ENCODE measurements at places on chromosomes 7 and 10.

DNA sequence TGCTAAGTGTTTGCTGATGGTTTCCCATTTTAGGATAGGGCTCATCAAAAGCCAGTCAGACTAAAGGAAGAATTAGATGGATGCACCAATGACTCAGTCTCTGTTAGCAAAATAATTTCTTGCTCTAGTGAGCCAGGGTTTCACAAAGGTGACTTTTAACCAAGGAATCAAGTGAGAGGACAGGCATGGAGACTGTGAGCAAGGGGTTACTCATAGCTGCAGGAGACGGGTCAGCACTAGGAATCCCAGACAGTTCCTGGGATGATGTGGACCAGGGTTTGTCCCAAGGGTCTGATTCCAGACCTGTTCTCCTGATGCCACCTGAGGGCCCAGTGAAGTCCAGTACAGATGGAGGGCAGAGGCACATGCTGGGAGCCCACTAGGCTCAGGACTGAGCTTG is 138.1 kb downstream of the NOC3L start:
- no peak for DNase-seq

- no peak for DNase-seq
Measured at GRCh38 chr7:93399642-93400041, 167.5 kb downstream of the VPS50 start.

- no peak for DNase-seq
Measured at GRCh38 chr7:114916261-114916892, 5.5 kb upstream of the MDFIC start.

DNA sequence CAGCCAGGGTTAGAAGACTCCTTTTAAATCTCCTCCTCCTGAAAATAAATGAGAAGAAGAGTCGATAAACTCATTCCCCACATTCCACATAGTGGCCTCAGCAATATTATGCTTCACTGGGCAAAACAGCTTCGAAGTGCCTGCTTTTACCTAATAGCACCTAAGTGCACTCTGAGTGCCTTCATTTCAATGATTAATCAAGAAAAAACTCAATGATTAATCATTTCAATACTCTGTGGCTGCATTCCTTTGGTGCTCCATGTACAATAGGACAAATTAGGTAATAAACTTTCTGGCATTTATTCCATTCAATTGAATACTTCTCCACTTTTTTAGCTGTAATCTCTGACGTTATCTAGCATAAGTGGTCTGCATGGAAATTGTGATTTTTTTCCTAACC is 174.6 kb downstream of the CCDC71L start:
- DNase-seq, result no peak

DNA sequence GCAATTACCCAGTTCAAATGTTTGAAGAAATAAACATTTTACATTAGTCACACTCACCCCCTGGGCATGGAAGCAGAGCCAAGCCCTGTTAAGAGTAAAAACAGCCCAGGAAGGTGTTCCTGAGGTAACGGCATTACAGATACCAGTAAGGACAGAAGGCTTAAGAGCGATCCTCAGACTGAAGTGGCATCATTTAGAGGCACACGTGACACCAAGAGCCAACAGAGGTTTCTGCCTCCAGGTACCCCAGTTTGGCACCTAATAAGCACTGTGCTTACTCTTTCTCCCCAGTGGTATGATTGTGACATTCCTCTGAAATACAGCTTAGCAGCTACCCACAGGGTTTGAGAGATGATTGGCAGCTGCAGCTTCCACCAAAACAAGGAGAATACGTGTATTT is 17.2 kb downstream of the MMS19 start:
- DNase-seq, result no peak

DNA sequence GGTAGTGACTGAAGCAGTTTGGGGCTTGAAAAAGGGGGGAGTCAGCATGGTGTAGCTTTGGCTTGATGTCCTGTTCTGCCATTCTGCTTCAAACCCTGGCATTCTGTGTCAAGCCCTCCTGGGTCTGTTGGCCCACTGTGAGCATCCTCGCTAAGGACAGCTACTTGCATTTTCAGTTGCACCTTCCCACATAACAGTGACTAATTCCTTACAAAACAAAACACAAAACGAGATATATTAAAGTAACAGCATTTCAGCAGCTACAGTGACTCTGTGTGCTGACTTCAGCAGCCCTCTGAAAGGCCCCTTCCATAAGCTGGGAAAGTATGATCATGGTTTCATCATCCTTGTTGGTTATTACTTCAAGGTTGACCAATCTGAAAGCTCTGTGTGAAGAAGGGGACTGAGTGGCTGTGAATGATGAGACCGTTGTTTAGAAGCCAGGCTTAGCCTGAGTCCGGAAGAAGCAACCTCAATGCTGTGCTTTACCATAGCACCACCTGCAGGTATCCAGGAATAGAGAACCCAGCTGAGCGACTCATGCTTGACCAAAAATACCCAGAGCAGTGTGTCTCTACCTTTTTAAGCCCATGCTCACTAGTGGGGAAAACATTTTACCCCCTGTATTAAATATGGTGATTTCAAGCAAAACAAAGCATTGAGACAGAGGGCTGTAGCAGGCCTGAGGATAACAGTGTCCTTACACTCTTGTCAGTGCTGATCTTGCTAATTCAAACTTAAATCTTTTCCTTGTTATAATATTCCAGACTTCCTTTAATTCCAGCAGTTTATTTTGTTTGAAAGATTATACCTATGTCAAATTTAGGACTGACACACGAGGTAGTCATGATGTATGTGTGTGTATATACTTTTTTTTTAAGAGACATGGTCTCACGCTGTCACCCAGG is 42.6 kb upstream of the CC2D2B start:
- peak; percentile 20 for DNase-seq

- no peak for DNase-seq
Measured at GRCh38 chr7:39633563-39634477, 10.4 kb downstream of the RALA start.

GRCh38 chr7:117119192-117119924 is 166.1 kb downstream of the ST7 start:
- peak; percentile 73 for DNase-seq

DNA sequence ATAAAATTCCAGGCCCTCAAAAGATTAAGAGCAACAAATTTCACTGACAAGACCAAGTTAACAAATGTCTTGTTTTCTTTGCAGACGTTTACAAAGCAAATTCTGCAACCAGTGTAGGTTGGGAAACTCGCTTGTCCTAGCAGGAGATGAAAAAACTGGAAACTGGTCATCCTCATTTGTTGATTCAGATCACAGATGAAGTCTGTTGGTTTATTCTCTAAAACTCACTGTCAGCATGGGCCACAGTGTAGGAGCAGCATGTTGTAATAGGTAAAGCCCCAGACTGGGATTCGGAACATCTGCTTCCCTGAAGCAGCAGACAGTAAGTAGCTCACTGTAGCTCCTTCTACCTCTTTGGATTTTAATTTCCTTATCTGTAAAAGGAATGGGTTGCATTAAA is 31.5 kb downstream of the PANK1 start:
- no peak for DNase-seq

DNA sequence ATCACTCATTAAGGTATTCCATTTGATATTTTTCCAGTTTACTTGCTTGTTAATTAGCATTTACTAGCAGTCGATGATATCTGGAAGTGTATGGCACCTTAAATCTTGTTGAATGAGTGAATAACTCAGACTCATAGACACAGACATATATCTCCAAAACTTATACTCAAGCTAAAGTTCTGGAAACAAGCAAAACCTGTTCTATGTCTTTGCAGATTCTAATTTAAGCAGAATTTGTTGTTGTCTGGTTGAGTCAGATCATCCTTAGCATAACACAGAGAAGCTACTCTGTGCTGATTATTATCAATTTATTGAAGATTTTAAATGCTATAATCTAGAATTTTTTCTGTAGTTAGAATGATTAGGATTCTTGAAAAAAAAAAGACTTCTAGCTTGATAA is 296.2 kb downstream of the MDFIC start:
- DNase-seq, result no peak

DNA sequence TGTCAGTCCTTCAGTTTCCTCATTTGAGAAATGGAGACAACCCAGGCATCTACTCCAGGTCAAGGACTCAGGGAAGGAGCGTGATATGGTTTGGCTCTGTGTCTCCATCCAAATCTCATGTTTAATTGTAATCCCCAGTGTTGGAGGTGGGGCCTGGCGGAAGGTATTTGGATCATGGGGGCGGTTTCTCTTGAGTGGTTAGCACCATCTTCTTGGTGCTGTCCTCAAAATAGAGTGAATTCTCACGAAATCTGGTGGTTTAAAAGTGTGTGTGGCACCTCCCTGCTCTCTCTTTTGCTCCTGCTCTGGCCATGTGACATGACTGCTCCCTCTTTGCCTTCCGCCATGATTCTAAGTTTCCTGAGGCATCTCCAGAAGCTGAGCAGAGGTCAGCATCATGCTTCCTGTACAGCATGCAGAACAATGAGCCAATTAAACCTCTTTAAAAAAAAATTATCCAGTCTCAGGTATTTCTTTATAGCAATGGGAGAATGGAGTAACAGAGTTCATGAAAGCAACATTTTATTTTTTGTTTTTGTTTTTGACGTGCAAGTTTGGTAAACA is 30.0 kb downstream of the ARHGAP22 start:
- no peak for DNase-seq

DNA sequence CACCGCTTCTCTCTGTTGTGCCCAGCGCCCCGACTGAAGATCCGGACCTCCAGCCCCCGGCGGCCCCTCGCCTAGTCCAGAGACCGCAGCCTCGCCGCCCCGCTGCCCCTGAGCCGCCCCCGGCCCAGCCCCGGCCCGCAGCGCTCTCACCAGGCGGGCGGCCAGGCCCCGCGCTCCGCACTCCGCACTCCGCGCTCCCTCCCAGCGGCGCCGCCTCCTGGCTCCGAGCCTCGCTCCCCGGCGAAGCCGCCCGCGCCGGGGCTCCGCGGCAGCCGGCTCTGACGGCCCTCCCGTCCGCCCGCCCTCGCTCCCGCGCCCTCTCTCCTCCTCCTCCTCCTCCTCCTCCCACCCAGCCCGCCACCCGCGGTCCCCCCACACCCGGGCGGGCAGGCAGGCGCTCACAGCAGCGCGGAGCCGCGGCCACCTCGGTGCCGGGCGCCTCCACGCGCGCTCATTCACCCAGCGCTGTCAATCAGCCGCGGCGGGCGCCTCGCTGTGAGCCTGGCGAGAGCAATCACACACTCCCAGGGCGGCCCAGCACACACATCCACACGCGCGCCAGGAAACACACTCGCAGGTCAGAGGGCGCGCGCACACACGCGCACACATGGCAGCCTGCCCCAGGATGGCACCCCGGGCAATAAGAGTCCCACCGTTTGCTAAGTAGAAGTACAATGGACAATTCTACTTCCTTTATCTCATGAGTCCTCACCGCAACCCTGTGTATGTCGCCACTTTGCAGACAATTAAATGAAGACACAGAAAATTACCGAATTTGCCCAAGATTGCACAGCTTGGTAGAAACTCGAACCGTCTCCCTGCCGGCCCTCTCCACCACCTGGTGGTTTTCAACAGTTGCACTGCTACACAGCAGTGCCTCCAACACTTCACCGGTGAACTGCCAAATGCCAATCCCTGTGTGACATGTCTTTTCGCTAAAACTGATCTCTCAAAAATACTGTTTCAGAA is at the start of gene PRRT4:
PRRT4 (minus strand) TSS at position 280 of the 969 bp plus-strand sequence.
- no peak for DNase-seq

DNA sequence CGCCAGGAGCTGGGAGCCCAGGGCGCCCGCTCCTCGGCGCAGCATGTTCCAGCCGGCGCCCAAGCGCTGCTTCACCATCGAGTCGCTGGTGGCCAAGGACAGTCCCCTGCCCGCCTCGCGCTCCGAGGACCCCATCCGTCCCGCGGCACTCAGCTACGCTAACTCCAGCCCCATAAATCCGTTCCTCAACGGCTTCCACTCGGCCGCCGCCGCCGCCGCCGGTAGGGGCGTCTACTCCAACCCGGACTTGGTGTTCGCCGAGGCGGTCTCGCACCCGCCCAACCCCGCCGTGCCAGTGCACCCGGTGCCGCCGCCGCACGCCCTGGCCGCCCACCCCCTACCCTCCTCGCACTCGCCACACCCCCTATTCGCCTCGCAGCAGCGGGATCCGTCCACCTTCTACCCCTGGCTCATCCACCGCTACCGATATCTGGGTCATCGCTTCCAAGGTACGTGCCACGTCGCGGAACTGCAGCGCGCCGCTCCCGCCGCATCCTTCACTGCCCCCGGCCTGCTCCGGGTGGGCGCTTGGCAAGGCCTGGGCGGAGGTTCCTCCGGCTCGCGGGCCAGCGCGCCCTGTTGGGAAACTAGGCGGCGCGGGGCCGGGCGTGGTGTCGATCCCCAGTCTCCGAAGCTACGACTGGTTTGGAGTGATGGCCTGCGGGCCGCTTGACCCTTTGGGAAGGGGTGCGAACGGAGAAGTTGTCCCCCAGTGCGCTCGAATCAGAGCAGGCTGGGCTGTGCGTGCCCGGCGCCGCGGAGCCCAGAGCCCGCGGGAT is 868 bp downstream of the EMX2 start:
- peak; percentile 26 for DNase-seq

DNA sequence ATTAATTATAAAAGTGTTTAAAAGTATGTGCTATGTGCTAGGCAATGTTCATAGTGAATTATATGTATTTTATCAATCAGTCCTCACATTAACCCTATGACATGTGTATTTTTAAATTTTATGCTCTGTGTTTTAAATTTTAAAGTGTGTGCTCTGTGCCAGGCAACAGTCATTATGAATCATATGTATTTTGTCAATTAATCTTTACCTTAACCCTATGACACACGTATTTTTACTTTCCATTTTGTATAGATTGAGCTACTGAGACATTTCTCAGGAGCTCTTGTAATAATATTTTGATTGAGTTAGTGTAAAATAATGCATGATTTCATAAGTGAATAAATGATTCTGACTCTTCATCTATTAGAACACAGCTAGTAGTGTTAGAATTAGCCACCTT is 117.8 kb downstream of the THSD7A start:
- no peak for DNase-seq

DNA sequence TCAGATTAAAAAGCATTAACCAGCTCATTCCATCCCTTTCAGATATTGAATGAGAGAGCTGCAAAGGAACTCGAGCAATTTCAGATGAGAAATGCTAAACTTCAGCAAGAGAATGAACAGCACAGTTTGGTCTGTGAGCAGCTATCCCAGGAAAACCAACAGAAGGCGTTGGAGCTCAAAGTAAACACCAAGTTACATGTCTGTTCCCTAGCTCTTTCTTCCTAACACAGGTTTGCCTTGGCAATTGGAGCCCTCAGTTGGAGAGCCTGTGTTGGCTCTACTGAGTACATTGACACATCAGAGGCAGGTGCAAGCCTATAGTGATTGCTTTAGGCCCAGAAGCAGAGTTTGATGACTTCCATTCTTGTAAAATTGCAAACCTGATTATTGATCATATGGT is 14.7 kb downstream of the CFAP58 start:
- peak; percentile 86 for DNase-seq

DNA sequence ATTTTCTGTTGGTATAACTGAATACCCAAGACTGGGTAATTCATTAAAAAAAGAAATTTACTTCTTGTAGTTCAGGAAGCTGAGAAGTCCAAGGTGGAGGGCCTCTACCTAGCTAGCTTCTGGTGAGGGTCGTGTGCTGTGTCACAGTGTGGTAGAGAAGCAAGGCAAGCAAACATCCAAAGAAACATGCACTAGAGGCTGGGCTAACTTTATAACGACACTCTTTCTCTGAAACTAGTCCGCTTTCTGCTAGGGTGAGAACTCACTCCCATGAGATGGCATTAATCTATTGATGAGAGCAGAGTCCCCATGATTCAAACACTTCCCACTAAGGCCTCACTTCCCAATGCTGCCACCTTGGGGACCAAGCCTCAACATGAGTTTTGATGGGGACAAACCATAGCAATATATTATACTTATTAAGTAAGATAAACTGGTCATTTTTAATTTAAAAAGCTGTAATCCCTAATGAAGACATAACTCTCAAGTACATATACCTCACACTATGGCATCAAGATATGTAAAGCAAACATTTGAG is 50.8 kb downstream of the PHYHIPL start:
- no peak for DNase-seq

- DNase-seq, result peak; percentile 39
Measured at GRCh38 chr10:88131511-88132139, 268.2 kb downstream of the PTEN start.
